ENCODE measurements at places on chromosomes 7 and 10.

DNA sequence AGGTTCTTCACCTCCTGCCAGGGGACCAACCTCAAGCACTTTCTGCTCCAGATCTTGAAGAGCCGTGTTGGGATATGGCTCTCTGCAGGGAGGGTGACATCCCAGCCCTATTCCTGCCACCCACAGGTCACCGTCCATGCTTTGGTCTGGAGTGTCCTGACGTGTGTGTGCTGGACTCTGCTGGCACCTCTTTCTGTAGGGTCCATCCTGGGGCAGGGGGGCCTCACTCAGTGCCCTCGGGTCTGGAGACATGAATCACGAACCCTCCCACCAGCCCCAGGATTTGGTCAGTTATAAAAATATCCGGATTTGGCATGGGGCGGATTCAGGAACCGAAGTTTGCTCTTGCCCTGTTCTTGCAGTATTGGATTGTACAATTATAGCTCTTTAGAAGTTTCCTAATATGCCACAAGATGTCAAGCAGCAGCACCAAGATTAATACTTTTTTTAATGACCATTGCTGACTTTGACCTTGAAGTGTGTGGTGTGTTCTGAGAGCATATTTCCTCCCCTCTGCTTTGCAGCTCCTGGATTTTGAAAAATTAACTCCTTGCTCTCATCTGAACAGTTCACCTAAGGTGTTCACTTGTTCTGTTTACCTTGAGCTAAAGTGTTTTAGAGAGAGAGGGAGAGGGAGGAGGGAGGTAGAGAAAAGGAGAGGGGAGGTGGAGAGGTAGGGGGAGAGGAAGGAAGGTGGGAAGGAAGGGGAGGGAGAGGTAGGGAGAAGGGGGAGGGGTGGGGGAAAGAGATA lies 95.4 kb upstream of the SHH start:
- no peak for DNase-seq

- DNase-seq = no peak
These were observed 122.3 kb downstream of the PPP1R3A start for GRCh38 chr7:113796557-113796956.

DNA sequence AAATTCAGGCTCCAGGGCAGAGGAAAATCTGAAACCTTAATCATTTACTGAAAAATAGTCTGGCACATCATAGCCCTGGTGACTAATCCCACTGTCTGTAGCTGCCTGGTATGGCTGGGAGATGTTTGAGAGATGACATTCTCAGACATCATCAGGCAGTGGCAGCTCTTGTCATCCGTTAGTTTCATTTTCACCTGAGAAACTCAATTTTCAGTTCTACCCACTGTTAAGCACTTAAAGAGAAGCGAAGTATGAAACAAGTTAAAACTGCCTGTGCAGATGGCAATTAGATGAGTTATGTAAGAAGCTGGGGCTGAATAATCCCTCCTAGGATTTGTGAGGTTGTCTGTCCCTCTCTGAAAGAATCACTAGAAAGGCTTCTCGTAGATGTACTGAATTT lies 150.2 kb downstream of the NSUN6 start:
- no peak for DNase-seq

DNA sequence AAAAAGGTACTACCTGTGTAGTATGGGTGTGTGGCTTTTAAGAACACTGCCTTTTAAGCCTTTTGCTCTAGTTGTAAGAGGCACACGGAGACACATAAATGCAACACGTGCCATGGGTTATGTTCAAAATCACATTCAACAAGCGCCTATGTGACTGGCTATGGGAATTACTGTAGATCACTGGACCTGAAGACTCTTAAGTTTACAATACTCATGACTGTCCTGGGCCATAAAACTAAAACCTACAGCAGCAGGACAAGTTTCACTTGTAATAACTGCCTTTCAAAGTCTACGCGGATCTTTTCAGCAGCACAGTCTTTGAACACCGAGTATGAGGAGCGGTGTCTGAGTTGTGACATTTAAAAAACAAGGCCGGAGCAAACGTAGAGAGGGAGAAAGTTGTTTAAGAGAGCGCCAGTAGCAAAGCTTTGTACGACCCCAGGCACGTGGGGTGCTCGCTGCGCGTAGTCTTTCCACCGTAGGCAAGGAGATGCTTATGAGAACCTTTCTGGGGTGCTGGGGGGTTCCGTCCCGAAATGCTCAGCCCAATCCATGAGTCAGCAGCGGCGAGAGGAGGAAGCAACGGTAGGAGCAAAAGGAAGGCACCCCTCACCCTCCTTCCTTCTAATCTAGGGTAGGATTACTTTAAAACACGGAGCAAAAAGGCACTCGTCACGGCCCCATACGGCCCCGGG lies 662 bp downstream of the DNAJC2 start:
- peak; percentile 13 for DNase-seq

DNA sequence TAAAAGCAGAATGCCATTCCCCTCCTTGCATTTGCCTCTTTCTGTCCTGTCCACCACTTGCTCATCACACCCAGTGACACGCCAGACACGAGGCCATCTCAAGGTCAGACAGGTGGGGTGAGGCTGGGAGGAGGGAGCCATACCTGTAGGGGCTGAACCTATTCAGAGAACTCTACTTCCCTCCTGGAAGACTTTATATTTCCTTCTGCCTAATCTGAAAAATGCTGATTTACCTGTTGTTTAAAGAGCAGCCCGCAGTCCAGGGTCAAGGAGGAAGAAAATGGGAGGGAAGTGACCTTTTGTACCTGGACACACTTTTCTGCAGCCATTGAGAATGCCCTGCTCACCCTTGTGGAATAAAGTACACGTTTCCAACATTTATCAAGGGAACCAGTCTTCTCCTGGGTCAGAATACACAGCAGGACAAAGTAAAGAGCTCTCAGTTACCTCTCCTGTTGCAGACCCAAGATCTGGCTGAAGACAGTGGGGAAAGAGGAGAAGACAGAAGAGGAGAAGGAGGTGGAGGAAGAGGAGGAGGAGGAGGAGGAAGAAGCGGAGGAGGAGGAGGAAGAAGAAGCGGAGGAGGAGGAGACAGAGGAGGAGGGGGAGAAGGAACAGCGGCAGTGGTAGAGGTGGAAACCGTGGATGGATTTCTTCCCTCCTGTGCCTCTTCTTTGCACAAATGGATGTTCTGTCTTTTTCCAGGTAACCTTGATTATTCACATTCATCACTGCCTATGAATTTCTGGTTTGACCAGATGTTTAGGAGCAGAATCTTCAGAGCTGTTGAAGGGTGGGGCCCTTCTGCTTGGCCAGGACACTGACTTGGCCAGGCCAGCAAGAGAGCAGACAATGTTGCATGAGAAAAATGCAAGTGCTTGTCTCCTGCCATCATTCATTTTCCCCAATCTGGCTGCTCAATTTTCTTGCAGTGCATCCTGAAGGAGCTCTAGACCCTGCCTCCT lies 1.2 kb upstream of the BLNK start:
- no peak for DNase-seq

DNA sequence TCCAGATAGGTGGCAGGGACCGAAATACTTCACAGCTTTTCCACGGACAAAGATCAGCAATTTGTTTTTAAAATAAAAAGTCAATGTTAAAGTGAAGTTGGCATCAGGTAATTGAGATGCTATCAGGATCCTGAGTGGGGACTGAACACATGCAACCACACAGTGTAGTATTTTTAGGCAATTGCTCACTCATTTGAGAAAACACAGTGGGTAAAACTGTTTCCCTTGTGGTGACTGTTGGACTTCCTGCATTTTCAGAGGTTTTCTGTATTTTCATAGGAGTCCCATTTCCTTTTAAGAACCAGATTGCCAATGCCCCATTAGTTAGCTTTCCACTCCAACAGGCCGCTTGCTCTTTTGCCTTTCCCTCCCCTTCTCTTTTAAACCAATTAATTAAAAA lies 159.5 kb upstream of the ZNF32 start:
- DNase-seq = no peak

DNA sequence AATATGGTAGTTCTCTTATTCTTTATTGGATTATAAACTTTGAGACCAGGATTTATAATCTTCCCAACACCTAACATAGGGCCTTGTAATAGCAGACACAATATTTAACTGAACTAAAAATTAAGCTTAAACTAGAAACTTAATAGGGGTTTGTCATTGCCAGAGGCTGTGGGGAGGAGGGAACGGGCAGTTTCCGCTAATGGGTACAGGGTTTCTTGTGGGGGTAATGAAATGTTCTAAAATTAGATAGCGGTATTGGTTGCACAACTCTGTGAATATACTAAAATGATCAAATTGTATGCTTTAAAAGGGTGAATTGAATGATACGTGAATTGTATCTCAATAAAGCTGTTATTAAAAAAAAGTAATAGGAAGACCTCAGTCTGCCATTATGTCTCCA lies 45.4 kb downstream of the NT5C2 start:
- no peak for DNase-seq

GRCh38 chr7:40437498-40437897 lies 302.7 kb downstream of the SUGCT start:
- DNase-seq = no peak

DNA sequence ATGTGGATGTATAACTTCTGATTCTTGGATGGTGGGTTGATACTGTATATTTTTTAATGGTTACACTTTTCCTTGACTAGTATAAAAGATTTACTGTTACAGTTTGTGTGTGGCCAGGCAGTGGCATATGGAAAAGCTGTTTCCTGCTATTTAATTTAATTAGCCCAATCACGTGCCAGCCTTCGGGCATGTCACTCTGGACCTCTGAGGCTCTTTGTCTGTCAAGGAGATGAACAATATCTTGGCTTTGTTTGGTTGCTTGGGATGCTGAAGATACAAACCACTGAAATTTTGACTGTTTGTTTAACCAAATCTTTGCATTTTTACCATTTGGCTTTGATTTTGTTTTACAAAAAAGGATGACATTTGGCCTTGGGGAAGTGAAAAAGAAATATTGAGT lies 185.0 kb downstream of the HDAC9 start:
- no peak for DNase-seq

DNA sequence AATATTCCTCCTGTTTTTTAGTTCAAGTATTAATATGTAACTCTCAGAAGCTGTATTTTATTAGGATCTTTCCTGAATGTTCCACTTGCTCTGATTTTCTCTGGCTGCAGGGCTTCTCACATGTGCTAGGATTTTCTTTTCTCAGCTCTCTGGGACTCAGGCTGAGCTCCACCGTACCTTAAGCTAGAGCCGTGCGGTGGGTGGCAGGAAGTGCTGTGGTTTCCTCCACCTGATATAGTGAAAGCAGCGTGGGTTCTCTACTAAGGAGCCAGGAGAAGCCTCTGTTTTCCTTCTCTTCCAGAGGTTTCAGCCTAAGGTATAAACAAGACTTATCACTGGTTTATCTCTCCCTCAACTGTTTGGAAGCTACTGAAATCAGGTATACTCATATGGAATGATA lies 433.6 kb downstream of the NRG3 start:
- no peak for DNase-seq

DNA sequence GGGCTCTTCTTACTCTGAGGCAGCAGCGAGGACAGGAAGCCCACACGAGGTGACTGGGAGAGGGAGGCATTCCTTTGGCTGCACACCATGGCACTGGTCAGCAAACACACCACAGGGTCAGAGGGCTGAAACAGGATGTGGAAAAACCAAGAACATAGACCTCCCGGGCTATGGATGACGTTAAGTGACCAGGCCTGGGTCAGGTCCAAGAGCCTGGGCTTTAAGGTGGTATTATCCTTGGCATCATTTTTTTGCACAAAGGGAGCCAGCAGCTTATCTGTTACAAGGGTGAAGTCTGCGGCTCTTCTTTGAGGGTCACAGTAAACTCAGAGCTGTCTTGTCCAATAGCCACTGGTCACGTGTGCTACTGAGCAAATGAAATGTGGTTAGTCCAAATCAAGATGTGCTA lies 7.0 kb downstream of the WDR91 start:
- no peak for DNase-seq

GRCh38 chr10:88129013-88129412 lies 265.6 kb downstream of the PTEN start:
- DNase-seq = no peak

DNA sequence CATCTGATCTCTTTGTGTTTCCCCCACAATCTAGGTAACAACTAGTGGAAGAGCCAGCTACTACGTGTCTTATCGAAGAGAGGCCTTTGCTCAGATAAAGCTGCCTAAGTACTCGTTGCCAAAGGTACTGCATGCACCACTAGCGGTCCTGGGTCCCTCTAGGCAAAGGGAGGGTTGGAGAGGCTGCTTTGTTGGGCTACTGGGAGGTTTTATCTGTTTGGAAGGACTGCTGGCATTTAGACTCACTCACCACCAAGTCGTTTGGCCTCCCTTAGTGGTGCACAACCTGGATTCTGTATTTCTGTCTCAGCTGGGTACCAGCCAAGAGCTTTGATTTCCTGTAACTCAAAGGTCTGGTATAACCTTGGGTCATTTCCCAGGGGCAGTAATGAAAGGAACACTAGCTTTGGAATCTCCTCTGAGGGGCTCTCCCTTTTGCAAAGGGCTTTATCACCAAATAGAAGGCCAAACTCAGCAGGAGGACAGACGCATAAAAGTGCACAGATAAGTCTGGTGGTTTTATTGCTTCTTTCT lies 498.3 kb downstream of the SORCS3 start:
- no peak for DNase-seq

- peak; percentile 40 for DNase-seq
These were observed 14.6 kb downstream of the CHST12 start for GRCh38 chr7:2417981-2418481.

DNA sequence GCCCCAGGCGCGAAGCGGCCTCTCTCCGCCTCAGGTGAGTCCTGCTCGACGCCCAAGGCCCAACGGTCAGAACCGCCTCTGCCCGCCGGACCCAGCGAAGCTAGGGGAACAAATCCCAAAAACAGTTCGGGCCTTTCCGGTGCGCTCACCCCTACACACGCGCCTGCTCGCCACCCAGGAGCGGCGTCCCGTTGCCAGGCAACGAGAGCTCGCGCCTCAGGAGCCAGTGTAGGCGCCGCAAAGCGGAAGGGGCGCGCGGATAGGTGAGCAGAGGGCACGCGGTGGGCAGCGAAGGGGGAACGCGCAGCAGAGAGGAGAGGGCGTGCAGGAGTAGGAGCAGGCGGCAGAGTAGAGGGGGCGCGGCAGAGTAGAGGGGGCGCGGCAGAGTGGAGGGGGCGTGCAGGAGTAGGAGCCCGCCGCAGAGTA lies at the start of the genes DYDC1 and DYDC2:
Gene DYDC1 (minus strand): TSS at position 193 of the 426 bp plus-strand sequence. CDS start 4,154 bp downstream, outside the sequence.
Gene DYDC2 (plus strand): TSS at position 219 of the 426 bp plus-strand sequence. CDS start 5,663 bp downstream, outside the sequence.
- no peak for DNase-seq

DNA sequence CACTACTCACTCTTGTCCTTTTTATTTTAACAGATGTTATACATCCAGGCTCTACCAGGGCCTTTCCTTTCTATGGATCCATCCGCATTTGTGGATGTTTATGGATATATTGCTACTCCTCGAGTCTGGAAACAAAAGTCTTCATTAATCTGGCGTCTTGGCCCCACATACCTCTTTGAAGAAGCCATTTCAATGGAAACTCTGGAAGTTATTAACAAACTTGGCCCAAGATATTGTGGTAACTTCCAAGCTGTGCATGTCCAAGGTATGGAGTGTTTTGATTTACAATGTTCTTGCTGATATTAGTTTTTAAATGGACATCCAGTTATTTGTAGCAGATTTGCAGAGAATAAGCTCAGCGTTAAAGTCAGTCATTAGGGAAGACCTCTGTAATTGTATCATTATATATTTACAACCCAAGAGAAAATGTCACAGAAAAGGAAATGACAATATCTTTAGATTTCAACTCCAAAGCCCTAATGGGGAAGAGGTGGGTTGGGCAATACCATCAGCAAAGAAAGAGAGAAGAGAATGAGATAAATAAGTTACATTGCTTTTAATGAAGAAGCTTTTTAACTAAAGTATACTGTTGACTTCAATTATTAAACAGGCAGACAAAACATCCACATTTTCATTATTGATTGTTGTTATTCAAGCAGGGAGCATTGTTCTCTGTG lies 102.1 kb downstream of the WDFY4 start:
- DNase-seq = no peak

All from CD8-positive, alpha-beta T cell (primary cell).